ENCODE measurements at places on chromosomes 4 and X. TPM values are rescaled to one million over a fixed set of nuclear protein-coding genes. Genes with fewer than 3 reads are reported as not detected.

The VGLL1 gene
- not detected for total RNA-seq

The SLC2A9 gene
- total RNA-seq = 2.8 TPM

The GC gene
- not detected for total RNA-seq

The DMP1 gene
- total RNA-seq = not detected

The SLITRK4 gene
- total RNA-seq = 0.87 TPM

The TRPC5OS gene
- under 0.01 TPM for total RNA-seq

The ZNF157 gene
- total RNA-seq = under 0.01 TPM

The COX7B2 gene
- not detected for total RNA-seq

The N4BP2 gene
- total RNA-seq = 5.3 TPM

The HSFX4 gene
- not detected for total RNA-seq

The TCEAL5 gene
- not detected for total RNA-seq

The FAM236C gene
- total RNA-seq = not detected

The TMEM31 gene
- not detected for total RNA-seq

The CXorf49 gene
- not detected for total RNA-seq

The PABPC1L2A gene
- total RNA-seq = not detected

The GASK1B gene
- 77.5 TPM for total RNA-seq

The PDZD4 gene
- 0.33 TPM for total RNA-seq

All from smooth muscle cell of trachea (primary cell).